Activated CD4-positive, alpha-beta T cell treated with anti-CD3 and anti-CD28 coated beads, Interleukin-2, amount 50 U/mL, for 16 hours (primary cell): ENCODE measurements at places on chromosomes 5 and 9.

- no peak for DNase-seq
Observed at GRCh38 chr5:21823588-21823987, 1029.6 kb downstream of the CDH12 start.

DNA sequence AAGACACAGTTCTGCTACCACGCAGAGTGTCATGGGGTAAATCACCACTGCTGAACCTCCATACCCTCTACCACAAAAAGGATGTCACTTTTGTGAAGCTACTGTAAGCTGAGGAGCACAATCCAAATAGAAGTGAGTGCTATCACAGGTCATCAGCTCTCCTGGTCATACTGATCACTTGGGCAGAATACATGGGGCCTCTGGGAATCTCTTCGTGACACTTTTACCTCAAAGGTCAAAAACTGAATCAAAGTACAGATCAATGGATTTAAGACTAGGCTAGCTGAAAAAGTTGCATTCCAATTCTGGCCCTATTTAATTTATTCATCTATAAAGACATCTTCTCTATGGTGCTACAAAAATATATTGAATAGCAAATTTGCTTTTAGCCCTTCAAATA lies 115.5 kb downstream of the MPDZ start:
- no peak for DNase-seq

- no peak for DNase-seq
Observed at GRCh38 chr5:154118893-154119336, 71.6 kb upstream of the GALNT10 start.

GRCh38 chr9:135075234-135076142 lies 12.0 kb upstream of the OLFM1 start:
- DNase-seq = no peak

DNA sequence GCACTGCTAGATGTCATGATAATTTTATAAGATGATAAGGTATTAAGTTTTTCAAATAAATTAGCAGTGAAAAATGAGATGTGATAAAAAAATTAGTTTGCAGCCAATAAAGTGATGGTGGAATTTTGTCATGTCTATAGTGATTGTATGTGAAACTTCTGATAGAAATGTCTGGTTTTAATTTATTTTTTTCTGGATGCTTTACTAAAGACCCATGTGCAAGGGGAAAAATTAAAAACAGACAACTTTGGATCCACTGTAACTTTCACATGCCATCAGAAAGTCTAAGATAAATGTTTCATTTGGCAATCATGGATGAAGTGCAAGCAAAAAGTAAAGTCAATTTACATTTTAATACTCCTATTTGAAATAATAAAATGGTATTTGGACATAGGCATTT lies 4.4 kb upstream of the NDUFS4 start:
- DNase-seq = no peak
